Activated gamma-delta T cell (primary cell): ENCODE measurements at places on chromosomes 1 and 21.

DNA sequence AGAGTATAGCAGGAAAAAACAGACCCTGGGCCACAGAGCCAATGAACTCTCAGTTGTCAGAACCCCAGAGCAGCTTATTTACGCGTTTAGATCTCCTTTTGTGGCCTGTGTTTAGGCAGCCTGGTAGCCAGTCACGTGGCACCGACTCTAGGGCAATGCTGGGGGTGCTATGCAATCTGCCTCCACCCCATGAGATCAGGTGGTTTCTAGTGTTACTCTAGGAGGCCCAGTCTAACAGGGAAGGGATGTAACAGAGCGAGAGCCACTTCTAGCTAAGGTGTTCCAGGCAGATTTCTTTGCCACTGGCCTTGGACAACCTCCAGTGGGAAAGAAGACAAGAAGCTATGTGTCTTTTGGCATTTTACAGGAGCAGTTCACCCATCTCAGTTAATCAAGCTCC, 12.0 kb upstream of the A3GALT2 start:
- no peak for DNase-seq

- DNase-seq = no peak
Measured at GRCh38 chr1:220747437-220748088, 559 bp upstream of the MTARC2 start.

DNA sequence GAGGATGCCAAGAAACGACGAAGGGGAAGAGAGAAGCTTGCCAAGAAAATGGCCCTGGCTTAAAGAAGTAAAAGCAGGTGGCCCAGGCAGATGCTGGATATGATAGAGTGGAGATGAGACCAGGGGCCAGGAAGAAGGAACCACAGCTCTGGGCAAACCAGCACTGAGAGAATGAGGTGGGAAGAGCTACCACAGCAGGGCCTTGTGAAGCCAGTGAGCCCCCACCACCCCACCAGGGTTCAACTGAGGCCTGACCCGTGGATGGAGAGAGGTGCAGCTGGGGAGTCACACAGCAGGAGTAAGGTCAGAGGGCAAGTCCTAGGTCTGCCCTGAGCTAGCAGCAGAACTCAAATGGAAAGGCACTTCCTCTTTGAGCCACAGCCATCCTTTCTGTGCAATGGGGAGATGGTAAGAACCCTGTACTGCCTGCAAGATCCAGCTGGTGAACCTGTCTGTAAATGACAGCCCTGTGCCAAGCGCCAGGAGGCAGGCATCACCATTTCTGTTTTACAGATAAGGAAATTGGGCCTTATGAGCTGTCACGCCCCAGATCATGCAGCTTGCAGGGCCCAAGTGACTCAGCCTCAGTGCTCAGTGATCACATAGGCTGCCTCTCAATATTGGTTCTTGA, 8.5 kb downstream of the SH3BGRL3 start:
- no peak for DNase-seq

DNA sequence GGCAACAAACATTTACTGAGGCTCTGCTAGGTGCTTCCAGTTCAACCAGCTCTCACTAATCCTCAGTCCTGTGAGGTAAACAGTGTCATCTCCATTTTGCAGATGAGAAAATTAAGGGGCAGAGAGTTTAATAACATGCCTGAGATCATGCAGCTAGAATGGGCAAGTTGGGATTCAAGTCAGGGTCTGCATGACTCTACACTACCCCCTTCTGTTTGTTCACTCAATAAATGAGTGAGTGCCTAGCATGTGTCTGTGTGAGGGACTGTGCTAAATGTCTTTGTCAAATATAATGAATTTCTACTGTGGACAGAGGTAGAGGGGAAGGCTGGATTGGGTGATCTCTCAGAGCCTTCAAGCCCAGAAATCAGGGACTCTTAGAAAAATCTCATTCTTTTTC, 4.5 kb downstream of the PEF1 start:
- DNase-seq = no peak

DNA sequence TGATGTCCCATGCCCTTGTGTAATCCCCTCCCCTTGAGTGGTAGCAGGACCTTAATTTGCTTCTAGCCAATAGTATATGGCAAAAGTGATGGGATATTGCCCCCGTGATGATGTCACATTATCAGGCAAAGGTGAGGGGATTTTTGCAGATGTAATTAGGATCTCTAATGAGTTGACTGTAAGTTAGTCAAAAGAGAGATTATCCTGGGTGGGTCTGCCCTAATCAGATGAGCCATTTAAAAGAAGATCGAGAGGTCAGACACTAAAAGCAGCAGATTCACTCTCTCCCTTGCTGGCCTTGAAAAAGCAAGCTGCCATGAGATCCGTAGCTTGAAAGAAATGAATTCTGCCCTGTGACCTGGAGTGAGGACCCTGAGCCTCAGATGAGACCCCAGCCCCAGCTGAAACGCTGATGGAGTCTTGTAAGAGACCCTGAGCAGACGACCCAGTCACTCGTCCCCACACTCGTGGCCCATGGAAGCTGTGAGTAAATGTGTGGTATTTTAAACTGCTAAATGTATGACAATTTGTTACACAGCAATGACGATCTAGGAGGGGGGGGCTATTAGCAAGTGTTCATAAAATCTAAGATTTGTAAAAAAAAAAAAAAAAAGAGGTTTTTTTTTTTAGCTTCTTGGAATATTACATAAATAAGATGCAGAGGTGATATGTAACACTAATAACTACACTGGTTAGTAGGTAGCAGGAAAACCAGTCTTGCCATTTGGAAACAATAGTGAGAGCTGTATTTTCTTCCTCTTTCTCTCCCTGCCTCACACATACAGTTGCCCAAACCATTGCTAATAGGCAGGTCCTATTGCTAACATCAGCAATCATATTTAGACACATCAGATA, 50.3 kb upstream of the TARBP1 start:
- DNase-seq = no peak

GRCh38 chr1:154856049-154856448, 14.0 kb downstream of the KCNN3 start:
- DNase-seq = no peak

DNA sequence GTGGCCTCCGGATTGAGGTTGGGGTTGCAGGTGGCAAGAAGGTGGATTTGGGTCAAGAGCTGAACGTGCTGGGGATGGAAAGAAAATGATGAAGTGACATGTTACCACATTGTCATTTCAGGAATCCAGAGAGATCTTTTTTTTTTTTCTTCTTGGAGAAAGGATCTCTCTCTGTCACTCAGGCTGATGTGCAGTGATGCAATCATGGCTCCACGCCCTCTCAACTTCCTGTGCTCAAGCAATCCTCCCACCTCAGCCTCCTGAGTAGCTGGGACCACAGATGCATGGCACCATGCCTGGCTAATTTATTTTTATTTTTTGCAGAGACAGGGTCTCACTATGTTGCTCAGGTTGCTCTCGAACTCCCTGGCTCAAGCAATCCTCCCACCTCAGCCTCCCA, 80.6 kb downstream of the GON4L start:
- no peak for DNase-seq

DNA sequence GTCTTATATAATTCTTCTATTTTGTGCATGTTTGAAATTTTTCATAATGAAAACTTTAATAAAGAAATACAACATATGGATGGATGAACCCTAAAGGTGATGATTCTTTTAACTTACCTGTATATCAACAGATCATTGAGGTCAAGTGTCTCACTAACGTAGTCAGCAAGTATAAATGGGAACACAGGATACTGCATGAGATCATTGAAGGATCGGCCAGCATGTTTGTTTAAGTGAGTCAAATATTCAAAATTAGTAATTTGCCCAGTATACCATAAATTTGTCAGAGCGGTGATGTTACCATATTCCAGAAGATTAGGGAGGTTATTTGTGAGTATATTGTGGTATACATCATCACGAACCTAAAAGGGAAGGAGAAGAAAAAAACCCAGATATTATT, 71.0 kb upstream of the GNG4 start:
- no peak for DNase-seq

- no peak for DNase-seq
Measured at GRCh38 chr1:174761901-174762585, 237.7 kb upstream of the CACYBP start.

GRCh38 chr1:163820226-163820625, 498.5 kb downstream of the NUF2 start:
- no peak for DNase-seq

DNA sequence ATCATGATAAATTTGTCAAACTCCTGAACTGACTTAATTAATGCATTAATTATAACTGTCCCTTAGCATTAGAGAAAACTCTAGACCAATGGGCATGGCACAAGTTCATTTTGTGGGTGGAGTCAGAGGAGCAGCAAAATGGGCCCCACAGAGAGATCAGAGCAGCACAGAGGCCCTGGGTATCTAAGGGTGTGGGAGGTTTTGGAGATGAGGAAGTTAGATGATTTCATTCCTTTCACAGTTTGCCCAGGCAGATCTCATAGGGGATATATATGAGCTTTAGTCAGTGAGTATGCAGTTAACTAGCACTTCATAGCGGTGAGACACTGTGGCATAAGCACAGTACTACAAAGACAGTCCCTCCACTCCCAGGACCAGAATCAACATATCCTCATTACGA, 117.3 kb downstream of the MAB21L3 start:
- no peak for DNase-seq

DNA sequence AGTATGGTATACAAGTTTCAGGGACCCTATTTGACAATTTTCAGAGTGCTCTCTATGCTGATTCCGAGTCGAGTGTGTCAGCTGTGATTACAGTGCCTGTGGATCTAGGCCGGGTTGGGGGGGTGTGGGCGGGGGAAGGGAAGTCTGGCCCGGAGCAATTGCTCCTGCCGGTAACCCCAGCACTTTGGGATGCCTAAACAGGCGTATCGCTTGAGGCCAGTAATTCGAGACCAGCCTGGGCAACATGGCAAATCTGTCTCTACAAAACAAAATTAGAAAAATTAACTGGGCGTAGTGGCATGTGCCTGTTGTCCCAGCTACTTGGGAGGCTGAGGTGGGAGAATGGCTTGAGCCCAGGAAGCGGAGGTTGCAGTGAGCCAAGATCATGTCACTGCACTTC, 1.6 kb upstream of the IL10RB start:
- DNase-seq = no peak

GRCh38 chr1:236163463-236164153, 21.3 kb downstream of the GPR137B start:
- DNase-seq = no peak

- no peak for DNase-seq
Measured at GRCh38 chr1:220339581-220339980, 67.3 kb upstream of the RAB3GAP2 start.
